ENCODE measurements at places on chromosomes 4 and X.

GRCh38 chr4:52750819-52751486 is at the start of gene ERVMER34-1:
TSS of gene ERVMER34-1 (minus strand) at chr4:52751425. CDS start at chr4:52745520, 5,905 bp downstream.
- DNase-seq = peak; percentile 25

DNA sequence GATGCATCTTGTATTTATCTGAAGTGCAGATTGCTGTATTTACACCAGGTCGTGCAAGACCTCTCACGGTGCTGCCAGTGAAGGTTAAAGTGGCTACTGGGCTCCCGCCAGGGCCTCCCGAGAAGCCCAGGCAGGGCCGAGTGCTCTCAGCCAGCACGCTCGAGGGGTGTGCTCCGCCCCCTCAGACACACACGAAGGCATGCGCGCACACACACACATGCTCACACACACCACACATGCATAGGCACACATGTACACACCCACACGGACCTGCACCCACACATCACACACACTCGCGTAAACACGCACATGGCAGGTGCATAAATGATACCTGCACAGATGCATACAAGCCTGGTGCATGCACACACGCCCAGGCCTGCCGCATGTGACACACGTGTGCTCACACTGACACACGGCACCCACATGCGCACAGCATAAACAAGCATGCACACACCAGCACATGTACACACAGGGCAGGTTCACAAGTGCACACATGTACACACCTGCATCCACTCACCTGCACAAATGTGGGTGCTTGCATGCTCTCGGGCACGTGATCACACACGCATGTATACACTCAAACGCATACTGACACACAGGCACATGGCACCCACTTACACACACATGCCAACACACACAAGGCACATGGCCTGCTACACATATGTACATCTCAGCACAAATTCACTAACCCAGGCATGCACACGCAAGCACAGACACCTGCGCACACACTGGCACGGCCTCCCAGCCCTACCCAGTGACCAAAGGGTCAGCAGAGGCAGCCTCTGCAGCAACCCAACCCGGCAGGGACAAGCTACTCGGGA is 71.6 kb downstream of the FAM53A start:
- DNase-seq = no peak

DNA sequence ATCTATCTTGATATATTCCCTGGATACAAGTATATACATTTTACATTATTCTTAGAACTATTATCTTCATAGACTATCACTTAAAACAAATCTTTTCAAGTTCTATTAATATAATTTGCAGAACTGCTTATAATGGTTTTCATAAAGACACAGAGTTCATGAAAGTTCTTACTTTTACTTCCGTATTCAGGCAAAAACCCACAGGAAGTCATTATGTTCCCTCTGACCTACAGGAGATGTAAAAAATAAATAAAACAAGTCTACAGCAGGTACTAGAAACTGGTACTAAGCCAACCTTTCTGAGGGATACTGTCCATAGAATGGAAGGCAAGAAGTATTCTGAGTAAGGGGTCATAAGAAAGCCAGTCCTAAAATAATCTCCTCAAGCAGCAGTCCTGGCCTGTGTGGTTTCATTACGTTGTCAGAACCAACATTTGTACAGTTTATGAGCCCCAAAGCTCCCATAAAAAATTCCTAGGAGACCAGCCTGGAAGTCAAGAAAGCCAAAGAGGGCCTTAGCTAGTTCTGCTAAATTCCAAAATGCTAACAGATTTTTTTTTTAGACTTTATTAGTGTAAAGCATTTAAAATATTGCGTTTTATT is 68.6 kb downstream of the CAMK2D start:
- DNase-seq = peak; percentile 63

- peak; percentile 40 for DNase-seq
Measured at GRCh38 chr4:1578251-1578773, 105.8 kb downstream of the FAM53A start.

DNA sequence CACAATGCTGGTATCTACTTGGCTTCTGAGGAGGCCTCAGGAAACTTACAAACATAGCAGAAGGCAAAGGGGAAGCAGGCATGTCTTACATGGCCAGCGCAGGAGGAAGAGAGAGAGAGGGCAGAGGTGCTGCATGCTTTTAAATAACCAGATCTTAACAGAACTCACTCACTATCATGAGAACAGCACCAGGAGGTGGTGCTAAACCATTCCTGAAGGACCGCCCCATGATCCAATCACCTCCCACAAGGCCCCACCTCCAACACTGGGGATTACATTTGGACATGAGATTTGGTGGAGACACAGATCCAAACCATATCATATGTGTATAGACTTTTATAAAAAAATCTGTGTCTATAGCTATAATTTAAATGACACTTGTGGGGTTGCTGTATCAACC is 48.6 kb upstream of the ERVMER34-1 start:
- DNase-seq = no peak

DNA sequence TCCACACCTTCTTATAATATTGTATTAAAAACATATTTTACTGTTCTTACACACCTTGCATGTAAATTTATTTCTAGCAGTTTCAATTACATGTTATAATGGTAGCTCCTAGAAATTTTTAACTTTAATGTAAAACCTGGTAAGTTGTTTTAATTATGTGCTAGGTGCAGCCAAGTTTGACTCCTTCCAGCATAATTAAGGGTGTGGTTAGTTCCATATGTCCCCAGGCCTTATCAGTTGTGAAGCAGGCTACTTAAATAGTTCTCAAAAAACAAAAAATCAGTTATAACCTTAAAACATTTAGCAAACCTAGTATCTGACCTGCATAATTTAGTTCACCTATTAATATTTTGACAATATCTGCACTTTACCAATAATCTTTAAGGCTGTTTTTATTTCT is 26.9 kb upstream of the PASD1 start:
- no peak for DNase-seq

DNA sequence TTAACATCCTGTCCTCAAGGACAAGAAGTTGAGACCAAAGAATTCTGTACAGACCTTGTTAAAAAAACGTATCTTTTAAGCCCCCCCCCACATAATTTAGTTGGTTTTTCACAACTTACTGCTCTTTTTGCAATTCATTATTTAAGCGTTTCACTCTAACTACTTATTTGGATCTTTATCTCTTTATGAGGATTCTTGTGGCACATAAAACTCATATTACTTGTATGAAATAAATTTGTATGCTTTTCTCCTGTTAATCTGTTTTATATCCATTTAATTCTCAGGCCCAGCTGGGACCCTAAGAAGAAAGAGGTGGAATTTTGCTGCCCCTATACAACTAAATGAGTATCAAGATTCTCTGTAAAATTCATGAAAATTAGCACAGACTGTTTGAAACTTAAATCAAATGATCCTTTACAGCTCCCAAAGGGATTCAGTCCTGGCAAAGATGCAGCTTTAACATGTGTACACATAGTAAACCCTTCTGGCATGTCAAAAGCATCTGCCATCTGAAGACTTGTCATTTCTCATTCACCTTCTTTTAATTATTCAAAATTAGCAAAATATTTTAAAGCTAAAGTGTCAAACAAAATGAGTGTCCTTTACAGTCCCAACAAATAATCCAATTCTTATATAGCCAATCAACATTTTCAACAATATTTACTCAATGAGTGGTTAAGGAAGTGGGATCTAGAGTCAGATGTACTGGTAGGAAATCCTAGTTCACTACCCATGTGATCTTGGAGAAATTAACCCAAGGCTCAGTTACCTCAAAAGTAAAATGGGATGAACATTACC is 17.7 kb downstream of the ARAP2 start:
- no peak for DNase-seq

DNA sequence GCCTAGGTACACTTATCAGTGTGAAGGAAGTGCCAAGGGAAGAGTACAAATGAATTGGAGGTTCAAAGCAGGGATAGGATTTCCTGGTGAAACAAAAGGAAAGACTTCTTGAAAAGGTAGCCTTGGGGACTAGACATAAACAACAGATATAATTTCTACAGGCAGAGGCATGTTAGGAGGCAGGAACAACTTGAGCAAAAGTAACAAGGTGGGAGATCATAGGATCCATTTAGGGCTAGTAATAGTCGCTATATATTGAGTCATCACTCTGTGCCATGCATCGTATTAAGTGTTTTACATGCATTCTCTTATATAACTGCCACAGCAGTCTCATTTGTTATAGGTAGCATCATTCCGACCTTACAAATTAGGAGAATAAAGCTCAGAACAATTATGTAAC is 98.3 kb upstream of the EOLA2 start:
- no peak for DNase-seq

- DNase-seq = no peak
Measured at GRCh38 chrX:76862509-76862908, 435.0 kb downstream of the MAGEE1 start.

GRCh38 chr4:120561648-120562047 is 360.9 kb downstream of the PRDM5 start:
- DNase-seq = no peak

DNA sequence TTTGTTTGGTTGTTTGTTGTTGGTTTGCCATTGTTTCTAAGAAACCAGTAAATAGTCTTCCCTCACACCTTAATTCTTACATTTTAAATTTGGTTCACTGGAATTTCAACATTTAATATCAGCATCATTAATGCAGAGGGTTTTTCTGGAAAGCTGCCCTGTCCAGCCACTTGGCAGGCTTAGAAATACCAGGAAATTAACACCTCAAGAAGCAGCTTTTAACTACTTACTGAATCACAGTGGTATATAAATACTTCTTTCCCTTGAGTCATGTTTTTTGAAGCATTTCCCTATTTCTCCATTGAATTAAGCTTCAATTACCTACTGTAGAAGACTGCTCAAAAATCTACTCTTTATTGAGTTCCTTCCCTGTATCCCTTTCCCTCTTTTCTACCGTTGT is 1221.1 kb upstream of the ADGRL3 start:
- DNase-seq = no peak

GRCh38 chr4:119939071-119939995 is 127.3 kb downstream of the MAD2L1 start:
- no peak for DNase-seq

GRCh38 chr4:187937557-187937956 is 58.0 kb upstream of the ZFP42 start:
- no peak for DNase-seq

GRCh38 chr4:153206534-153206933 is 2.3 kb downstream of the TRIM2 start:
- no peak for DNase-seq

GRCh38 chrX:71454222-71454621 is 78.7 kb upstream of the OGT start:
- DNase-seq = no peak

- DNase-seq = no peak
Measured at GRCh38 chr4:29571322-29571721, 1148.8 kb upstream of the PCDH7 start.

- DNase-seq = no peak
Measured at GRCh38 chr4:74996996-74997395, 64.1 kb downstream of the PARM1 start.

DNA sequence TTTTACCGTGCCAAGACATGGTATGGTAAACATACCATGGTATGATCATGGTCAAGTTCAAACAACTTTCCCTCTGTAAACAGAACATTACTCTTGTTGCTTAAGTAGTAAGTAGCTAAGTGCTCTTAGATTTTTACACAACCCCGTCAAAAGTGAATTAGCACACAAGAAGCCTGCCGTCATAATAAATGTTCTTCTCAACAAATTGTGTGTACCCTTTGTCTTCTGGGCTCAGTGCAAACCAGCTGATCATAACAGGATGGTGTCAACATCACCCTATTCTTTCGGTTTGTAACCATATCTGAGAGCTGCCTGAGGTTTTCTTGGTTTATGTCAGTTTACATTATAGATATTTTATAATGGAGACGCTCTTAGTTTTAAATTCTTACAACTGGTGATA is 28.8 kb downstream of the MSL3 start:
- no peak for DNase-seq

DNA sequence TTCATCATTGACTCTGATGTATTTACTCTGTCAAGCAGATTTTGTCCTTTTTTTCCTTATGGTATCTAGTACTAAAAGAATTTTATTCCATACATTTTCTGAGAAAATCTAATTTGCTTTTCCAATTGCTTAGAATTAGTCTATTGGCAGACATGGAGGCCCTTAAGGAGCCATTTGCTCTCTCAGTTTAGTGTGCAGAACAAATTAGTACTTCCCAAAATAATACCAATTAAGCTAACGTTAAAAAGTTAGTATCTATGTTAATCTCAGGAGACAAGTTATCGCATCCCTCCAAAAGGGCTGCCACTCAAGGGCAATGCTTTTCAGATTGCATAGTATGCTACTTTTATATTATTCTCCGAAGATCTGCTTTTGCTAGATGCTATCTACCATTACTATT is 47.7 kb downstream of the PDHA2 start:
- DNase-seq = no peak

DNA sequence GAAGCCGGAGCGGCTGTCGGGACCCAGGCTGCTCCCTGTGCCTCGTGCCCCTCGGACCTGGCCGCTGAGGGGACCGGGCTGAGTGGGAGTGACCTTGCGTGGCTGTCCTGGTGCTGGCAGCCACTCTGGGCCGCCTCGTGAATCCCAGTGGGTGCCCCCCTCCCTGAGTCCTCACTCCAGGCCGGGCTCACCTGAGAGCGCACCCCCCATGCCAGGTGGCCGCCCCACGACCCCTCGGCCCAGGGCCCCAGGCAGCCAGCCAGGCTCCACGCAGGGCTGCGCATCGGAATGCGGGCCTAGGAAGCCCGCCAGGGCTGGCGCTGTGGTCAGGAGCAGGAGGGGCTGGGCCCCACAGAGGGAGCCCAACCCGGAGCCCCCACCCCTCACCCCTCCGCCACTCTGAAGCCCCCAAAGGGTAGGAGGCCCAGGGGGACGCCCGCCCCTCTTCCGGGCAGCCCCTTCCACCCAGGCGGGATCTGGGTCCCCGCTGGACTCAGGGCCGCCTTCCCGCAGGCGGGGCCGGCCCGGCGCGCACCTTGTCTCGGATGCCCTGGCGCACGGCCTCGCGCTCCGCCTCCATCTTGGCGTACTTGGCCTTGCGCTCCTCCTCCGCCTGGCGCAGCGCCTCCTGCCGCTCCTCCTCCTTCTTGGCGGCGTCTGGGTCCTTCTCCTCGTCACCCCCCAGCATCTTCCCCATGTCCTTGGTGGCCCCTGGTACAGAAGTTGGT is 33.9 kb downstream of the CPLX1 start:
- peak; percentile 29 for DNase-seq

DNA sequence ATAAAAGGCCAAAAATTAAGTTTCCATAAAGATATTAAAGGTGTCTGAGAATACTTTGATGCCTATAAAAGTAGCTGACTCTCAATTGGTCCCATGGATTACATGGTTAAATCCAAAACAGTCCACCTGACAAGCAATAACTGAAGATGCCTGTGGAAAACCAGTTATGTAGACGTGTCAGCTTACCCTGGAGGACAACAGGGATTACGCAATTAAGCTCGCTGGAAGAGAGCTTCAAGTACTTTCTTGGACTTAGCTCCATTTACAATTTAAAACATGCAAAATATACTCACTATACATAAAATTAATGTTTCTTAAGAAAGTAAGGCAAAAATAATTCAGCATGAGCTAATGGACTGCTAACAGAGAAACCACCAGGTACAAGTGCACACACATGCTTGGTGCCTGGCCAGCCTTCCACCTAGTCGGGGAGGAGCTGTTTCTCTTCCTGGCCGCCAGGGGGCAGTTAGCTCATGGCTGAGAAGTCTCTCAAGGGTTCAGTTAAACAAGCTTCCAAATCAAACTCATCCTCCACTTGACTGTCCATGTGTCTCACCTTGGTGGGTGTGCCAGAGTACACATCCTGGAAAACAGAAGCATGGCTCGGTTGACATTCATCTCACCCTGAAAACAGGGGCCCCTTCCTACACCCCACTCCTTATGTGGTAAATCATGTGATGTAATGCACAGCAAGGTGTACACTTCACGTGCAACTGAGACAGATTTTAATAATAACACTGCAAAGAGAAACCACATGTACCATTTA is 9.2 kb upstream of the FAM53A start:
- peak; percentile 87 for DNase-seq

GRCh38 chrX:85922821-85923220 is 124.5 kb downstream of the CHM start:
- no peak for DNase-seq

Data from B cell (primary cell).